Activated CD4-positive, alpha-beta T cell treated with anti-CD3 and anti-CD28 coated beads for 36 hours (primary cell): ENCODE measurements at places on chromosomes 2 and 18. TPM values are rescaled to one million over a fixed set of nuclear protein-coding genes. Genes with fewer than 3 reads are reported as not detected.
A peak's percentile ranks its signal among the peaks of the same experiment; 100 is the strongest.

- peaks cover 4% of the 10 kb centered on the region for H3K27me3 ChIP-seq
- DNase-seq, result no peak
Observed at GRCh38 chr2:10922307-10923007, 10.7 kb downstream of the KCNF1 start.

DNA sequence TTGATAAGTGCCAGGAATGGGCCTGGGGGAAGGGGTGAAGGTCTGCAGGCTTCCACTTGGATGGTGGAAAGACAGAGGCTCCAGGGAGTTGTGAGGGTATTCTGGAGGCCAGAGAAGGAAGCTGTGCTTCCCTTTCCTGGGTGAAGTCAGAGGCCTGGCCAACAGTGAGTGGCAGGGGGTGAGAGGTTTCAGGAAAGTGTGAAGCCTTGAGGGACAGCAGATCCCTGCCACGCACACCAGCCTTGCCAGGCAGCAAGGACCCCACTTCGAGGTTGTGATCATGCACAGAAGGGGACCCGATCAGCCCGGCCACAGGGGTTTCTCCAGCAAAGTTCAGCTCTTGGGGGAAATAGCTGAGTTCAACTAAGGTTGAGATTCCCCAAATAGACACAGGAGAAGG is 66.5 kb downstream of the SMAD7 start:
- no peaks in the 10 kb centered on the region for H3K36me3 ChIP-seq

DNA sequence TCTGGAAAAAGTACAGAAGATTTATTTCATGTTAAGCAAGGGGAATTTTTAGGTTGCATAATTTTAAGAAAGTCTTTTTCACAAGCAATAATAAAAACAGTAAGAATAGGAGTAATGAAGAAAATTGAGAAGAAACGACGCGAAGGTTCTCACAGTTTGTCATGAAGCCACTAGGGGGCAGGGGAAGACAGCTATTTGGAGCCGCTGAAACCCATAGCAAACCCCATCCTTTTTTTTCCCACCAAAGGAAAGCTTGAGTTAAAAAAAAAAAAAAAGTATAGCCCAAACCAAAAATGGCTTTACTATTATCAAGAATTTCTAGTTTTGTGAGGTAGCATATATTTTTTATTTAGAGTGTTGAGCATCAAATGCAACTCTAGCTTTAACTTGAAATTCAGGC is 300.9 kb downstream of the PHLPP1 start:
- no peaks in the 10 kb centered on the region for H3K4me1 ChIP-seq
- peak; percentile 64 for DNase-seq
- H3K27me3 ChIP-seq, result peaks cover 13% of the 10 kb centered on the region

- H3K4me3 ChIP-seq, result no peak overlapping the region
- H3K27ac ChIP-seq, result no peak overlapping the region
- H3K27me3 ChIP-seq, result no peaks in the 10 kb centered on the region
- no peak for DNase-seq
- peaks cover 8% of the 10 kb centered on the region for H3K4me1 ChIP-seq
- H3K36me3 ChIP-seq, result peaks cover 43% of the 10 kb centered on the region
Observed at GRCh38 chr2:232577841-232578240, 27.4 kb downstream of the EIF4E2 start.

The RAB3GAP1 gene
- total RNA-seq, result 34.5 TPM

The CFAP221 gene
- not detected for total RNA-seq
